ENCODE measurements at places on chromosomes 5 and 9.

DNA sequence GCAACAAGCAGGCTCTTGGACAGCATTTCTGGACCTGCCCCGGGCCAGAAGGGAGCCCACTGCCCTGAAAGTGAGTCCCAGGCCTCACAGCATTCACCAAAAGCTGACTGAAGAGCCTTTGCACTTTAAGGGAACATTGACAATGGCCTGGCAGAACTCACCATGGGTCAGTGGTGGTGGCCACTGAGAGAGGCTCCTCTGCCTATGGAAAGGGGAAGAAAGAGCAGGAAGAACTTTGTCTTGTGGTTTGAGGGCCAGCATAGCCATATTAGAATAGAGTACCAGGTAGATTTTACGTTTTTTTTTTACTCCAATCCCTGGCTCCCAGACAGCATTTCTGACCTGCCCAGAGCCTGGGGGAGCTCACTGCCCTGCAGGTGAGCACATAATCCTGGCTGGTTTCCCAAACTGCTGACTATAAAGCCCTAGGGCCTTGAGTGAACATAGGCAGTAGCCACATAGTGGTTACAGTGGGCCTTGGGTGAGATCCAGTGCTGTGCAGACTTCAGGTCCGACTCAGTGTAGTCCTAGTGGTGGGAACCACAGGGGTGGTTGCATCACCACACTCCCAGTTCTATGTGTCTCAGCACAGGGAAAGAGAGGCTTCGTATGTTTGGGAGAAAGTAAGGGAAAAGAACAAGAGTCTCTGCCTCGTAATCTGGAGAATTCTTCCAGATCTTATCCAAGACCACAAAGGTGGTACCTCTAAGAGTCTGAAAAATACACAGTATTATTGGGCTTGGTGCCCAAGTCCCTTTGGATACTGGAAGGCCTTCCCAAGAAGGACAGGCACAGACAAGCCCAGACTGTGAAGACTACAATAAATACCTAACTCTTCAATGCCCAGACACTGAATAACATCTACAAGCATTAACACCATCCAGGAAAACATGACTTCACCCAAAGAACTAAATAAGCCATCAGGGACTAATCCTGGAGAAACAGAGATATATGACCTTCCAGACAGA lies 89.5 kb downstream of the TSSK1B start:
- DNase-seq, result no peak

DNA sequence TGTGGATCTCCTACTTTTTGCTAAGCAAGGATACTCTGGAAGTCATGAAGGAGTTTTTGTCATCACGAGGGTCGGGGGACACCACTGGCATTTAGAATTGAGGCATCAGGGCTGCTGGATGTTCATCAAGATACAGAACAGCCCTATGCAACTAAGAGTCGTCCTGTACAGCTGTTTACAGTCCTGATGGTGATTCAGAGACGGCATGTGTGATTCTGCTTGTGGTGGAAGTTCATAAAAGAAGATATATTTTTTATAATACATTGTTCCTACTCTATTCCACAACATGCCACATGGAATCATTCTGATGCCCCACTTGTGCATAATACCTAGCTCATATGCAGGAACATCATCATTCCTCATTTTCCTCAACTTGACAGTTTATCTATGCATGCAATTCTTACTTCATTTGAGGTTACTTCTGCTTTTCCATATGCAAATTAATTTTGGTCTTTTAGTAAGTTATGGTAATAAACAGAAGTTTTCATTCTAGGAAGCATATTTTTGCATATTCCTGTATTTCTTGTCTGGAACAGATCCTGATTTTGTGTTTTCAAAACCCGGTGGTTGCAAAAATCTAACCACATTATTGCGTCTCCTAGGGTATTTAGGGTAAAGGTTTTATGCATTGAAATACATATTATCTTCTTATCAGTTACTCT lies 155.2 kb downstream of the ARHGEF28 start:
- DNase-seq, result no peak

GRCh38 chr5:33848554-33848953 lies 43.2 kb downstream of the ADAMTS12 start:
- no peak for DNase-seq

- DNase-seq, result no peak
These were observed 440.0 kb downstream of the SEMA5A start for GRCh38 chr5:9105851-9106250.

DNA sequence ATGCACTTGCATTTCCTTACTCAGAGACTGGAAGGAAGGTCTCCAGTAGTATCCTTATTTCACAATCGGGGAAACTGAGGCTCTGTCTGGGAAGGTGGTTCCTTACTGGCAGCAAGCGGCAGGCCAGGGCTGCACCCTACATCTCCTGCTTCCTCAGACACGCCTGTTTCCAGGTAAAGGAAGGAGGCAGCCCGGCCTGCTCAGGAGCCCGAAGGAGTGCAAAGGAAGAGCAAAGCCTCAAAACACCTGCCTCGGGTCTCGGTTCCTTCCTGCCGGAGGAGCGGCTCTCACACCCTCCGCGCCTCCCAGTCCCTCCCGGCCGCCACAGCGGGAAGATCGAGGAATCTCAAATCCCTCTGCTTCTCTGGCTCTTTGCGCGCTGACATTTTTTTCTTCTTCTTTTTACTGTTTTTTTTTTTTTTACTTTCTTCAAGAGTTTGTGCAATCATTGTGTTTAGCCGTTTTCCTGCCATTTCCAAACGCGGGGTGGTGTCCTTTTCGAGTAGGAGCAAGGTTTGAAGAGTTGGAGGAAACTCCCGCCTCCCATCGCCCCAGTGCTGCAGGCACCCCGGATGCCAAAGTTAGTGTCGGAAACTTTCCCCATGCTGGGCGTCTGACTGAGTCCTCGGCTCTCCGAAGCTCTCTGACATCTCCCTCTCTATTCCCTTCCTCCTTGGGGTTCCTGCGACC lies 1.0 kb downstream of the GGTA1 start:
- DNase-seq, result no peak

- DNase-seq, result no peak
These were observed 148.1 kb downstream of the MPDZ start for GRCh38 chr9:13131416-13131815.

DNA sequence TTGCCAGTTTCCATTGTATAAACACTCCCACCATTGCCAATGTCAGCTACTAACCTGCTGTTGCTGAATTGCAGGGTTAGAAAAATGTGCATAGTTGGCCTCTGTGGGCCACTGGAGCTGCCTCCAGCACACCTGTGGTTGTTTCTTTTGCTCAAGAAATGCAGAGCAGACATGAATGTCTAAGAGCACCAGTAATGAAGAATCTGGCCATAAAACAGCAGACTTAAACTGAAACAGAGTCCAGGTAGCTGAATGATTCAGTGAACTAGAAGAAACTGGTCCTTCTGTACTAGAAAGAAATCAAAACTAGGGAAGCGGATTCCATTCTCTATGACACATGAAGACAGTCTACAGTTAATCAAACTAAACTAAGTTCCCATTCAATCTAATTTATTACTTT lies 48.2 kb downstream of the NUDT12 start:
- DNase-seq, result no peak

- DNase-seq, result no peak
These were observed 4.2 kb downstream of the DPP7 start for GRCh38 chr9:137110147-137110910.

GRCh38 chr5:15354021-15354420 lies 146.0 kb upstream of the FBXL7 start:
- no peak for DNase-seq

GRCh38 chr5:138963763-138964371 lies 88.7 kb upstream of the LRRTM2 start:
- DNase-seq, result no peak

DNA sequence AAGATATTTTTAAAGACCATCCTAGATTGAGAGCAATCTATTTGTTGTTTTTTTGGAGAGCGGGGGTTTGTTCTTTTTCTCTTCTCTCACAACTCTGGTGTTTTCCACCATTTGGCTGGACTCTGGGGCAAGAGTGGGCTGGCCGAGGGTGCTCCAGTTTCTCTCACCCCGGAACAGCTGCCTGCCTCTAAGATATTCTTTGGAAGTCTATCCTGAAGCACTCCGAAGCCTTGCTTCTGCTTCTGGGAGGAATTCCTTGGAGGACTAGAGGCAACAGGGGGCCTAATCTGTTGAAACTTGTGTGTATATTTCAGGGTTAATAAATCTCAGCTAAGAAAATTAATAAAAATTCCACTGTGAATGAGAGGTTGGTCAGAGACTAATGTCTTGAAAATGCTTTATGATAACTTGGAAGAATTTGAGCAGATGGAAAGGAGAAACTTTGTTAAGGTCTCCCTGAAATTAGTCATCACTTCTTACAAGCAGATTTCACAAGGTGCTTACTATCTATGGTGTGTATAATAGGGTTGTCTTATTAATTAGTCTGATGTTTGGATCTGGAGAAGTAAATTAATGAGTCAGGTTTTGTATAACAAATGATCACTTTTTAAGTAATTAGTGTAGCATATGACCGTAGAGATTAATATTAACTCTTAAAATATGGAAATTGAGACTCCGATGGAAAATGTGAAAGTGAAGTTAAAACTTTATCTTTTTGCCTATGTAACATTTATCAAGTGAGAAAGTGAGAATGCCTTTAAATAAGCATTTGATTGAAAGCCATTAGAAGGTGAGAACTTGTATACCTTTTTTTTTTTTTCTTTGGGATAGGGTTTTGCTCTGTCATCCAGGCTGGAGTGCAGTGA lies 4.0 kb downstream of the MAN2A1 start:
- no peak for DNase-seq

GRCh38 chr5:158482125-158482524 lies 617.6 kb downstream of the EBF1 start:
- DNase-seq, result no peak

DNA sequence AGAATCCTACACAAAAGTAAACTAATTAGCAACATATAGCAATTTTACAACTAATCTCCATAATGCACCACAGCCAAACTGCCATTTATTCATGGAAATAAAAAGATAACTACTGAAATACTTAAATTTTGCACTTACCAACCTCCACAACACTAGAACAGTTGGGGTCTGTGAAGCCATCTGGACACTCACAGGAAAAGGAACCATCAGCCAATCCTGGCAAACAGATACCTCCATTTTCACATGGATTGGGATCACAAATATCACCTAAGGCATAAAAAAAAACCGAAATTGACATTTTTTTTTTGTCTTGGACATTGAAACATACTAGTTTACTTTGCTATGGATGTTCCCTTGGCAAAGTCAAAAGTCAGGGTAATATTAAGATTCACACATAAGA lies 130.7 kb downstream of the EDIL3 start:
- DNase-seq, result no peak

DNA sequence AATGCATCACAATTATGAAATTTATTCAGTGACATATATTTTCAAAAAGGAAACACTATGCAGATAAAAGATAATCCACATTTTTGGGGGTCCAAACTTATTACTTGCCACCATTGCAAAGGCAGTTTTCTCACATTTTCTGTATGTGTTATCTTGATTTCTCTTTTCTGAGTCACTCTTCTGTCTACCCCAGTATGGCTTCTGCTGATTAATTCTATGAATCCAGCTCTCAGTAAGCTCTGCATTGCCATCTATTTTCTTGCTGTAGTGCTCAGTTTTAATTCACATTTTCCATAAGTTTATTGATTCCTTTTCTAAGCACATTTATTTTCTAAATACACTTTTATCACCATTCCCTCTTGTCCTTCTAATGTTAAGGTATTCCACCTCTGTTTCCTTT lies 1.7 kb downstream of the IFNA10 start:
- no peak for DNase-seq

- no peak for DNase-seq
These were observed 296.6 kb downstream of the MED10 start for GRCh38 chr5:6081727-6082210.

GRCh38 chr9:16277471-16277960 lies 593.0 kb downstream of the BNC2 start:
- DNase-seq, result no peak

- DNase-seq, result no peak
These were observed 111.1 kb upstream of the FBN2 start for GRCh38 chr5:128649192-128649591.

GRCh38 chr9:95504053-95504963 lies 12.5 kb downstream of the PTCH1 start:
- no peak for DNase-seq

DNA sequence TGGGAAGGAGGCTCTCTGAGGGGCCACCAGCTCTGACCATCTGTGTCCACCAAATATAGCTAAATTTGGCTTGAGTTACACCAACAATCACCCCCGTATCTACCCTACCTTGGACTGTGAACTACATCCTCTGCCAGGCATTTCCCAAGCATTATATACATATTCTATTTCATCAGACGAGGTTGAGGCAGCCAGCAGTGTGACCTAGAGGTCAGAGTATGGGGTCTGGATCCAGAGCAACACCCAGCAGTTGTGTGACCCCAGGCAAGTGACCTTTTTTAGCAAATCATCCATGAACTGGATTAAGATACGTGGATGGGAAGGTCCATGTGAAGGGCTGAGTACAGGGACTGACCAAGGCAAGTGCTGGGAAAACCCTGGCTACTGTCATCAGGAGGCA lies 180.6 kb downstream of the HSPA4 start:
- DNase-seq, result no peak

DNA sequence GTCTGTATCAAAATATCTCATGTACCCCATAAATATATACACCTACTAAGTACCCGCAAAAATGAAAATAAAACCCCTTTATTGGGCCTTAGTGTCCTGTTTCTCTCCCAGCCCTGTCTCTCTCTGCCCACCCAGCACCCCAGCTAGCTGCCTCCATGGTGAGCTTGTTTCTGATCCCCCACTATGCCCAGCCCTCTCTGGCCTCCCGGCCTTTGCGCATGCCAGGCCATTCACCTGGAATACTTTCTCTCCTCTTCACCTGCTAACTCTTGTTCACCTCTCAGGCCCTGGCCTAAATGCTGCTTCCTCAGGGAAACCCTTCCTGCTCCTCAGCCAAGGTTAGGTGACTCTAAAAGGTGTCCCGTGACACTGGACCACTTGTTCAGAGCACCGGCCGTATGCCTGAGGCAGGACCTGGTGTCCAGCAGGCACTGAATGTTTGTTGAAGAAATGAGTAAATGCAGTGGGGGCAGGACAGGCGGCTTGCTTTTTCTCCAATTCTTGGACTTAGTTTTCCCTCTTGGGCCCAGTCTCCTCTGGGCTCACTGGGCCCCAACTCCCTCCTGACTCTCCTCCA lies 58.5 kb downstream of the PSD2 start:
- DNase-seq, result no peak

GRCh38 chr9:137851516-137852267 lies 25.9 kb upstream of the CACNA1B start:
- no peak for DNase-seq

GRCh38 chr9:81635521-81636254 lies 53.7 kb downstream of the TLE1 start:
- DNase-seq, result no peak

GRCh38 chr9:87722393-87723088 lies 3.4 kb upstream of the CTSL start:
- no peak for DNase-seq

GRCh38 chr5:103523319-103523718 lies 39.3 kb downstream of the NUDT12 start:
- DNase-seq, result no peak

DNA sequence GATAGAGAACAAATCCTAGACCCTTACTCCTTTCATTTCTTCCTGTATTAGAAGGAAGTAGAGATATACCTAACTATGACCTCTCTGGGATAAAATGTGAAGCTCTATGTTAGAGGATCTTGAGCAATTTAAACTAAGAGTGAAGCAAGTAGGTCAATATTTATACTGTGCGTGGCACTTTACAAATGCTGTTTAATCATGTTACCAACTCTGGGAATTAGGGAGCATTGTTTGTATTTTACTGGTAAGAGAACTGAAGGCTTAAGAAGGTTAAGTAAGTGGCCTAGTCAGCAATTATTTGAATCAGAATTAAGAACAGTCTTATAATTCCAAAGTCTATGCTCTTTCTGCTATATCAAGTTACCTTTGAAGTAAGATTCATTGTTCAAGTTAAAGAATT lies 12.0 kb downstream of the TNC start:
- DNase-seq, result no peak
